ENCODE measurements at places on chromosomes 3 and 15. TPM values are rescaled to one million over a fixed set of nuclear protein-coding genes. Genes with fewer than 3 reads are reported as not detected.

DNA sequence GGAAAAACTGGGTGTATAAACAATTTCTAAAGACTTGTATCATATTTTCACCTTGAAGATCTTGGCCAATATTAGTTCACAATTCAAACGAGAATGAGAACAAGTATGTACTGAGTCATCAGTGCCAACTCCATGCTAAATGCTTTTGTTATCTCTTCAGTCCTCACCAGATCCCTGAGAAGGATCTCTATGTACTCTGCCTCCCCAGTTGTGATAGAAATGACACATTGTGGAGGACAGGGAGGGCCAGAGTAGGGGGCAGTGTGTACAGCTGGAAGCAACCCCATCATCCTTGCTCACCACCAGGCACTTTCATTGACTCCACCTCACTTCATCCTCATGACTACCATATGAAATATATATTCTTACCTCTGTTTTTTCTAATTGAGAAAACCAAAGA is 353.7 kb upstream of the SOX2 start:
- no peak overlapping the region for H3K27ac ChIP-seq
- H3K4me1 ChIP-seq, result no peaks in the 10 kb centered on the region
- no peaks in the 10 kb centered on the region for H3K36me3 ChIP-seq
- no peaks in the 10 kb centered on the region for H3K27me3 ChIP-seq
- H3K4me3 ChIP-seq, result no peak overlapping the region

GRCh38 chr3:45985532-45986302 is 9.9 kb downstream of the FYCO1 start:
- H3K4me1 ChIP-seq, result peaks cover 70% of the 10 kb centered on the region
- H3K27ac ChIP-seq, result no peak overlapping the region
- no peak overlapping the region for H3K4me3 ChIP-seq
- peaks cover 85% of the 10 kb centered on the region for H3K36me3 ChIP-seq
- no peaks in the 10 kb centered on the region for H3K27me3 ChIP-seq

DNA sequence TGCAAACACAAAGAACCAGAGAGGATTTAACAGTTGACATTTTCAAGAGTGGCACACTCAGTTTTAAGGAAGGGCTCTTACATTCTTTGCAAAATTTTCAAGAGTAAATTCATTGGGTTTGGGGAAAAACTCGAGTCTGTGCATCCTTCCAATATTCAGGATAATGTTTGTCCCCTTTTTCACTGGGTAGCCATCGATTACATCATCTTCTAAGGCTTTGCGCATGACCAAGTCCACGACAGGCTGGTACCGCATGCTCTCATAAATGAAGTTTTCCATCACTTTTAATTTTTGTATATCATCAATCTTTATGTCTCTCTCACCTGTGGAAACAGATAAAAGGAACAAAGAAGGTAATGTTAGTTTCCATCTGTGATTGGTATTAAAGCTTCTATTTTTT is 117.5 kb upstream of the TNFAIP8L3 start:
- DNase-seq, result no peak
- H3K27me3 ChIP-seq, result peaks cover 36% of the 10 kb centered on the region
- no peaks in the 10 kb centered on the region for H3K4me1 ChIP-seq
- no peaks in the 10 kb centered on the region for H3K36me3 ChIP-seq
- no peak overlapping the region for H3K4me3 ChIP-seq
- no peak overlapping the region for H3K27ac ChIP-seq

DNA sequence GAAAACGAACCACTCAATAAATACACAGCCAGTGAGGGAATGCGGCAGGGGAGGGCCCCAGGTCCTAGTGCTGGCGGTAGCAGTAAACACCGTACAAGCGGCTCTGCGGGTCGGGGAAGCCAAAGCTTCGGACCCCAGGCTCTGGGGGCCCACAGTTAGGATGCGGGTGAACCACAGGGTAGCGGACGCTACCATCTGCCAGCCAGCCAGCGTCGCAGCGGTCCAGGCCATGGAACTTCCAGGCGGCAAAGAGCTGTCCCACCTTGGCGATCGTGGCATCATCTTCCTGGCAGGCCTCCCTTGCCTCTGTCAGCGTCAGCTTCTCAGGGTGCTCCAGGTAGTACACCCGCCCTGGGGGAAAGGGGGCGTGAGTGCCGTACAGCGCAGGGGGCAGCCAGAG is 17.4 kb downstream of the HAPLN3 start:
- H3K27ac ChIP-seq, result no peak overlapping the region
- H3K36me3 ChIP-seq, result peaks cover 9% of the 10 kb centered on the region
- H3K4me3 ChIP-seq, result no peak overlapping the region
- no peak for DNase-seq

DNA sequence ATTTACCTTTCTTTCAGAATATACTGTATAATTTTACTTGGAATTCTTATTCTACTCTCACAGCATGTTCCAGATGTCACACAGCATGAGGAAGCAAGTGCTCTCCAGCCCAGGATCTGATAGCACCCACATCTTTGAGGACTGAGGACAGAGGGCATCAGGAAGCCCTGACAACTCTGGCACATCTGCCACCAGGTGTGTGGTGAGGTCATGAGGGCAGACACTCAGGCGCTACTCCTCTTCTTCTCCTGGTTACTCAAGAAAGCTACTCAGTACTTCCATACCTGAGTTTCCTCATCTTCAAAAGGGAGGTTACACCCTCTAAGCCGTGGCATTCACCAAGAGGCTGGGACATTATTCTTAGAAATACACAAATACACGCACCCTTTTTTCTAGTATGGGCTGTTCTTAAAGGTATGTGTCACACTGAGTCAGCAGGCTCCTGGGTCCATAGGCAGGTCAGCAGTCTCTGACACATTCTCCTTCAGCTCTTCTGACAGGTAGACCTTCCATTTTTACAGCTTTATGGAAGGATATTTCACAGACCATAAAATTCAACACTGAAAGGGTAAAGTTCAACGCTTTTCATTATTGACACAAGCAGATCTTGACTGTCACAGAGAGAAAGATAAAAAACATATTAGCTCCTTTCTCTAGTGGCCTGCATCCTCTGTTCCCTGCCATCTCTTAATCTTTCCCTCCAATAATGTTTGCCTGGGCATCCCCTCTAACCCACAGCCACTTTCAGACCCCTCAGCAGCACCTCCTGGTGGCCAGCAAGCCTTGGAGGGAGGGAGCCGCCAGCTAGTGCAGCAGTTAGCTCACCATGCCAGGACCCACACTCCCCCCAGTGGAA is 103.2 kb upstream of the TJP1 start:
- no peak overlapping the region for H3K4me3 ChIP-seq
- peaks cover 3% of the 10 kb centered on the region for H3K27me3 ChIP-seq
- H3K4me1 ChIP-seq, result no peaks in the 10 kb centered on the region
- no peak for DNase-seq

DNA sequence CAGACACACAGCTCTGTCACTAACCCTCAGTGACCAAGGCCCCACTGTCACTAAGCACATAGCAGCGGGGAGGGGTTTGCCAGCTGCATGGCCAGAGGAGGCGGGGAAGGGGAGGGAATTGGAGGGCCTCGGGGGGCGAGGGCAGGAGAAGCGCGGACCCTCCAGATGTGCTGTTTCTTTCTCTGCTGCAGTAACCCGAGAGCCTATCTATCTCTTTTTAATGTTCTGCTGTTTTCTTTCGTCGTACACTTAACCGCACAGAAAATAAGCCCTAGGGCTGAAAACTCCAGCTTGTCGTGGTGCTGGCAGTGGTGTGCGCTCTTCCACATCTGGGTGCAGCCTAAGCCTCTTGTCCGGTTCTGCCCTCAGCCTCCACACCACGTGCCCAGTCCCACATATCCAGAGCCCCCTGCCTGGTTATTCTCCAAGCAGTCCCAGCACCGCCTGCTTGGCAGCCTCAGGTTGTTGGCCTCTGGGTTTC is 51.1 kb downstream of the BDH1 start:
- H3K4me1 ChIP-seq, result no peaks in the 10 kb centered on the region
- H3K4me3 ChIP-seq, result no peak overlapping the region
- no peaks in the 10 kb centered on the region for H3K36me3 ChIP-seq
- no peaks in the 10 kb centered on the region for H3K27me3 ChIP-seq

- H3K27me3 ChIP-seq, result peaks cover 12% of the 10 kb centered on the region
- no peaks in the 10 kb centered on the region for H3K36me3 ChIP-seq
- no peak overlapping the region for H3K27ac ChIP-seq
- no peak overlapping the region for H3K4me3 ChIP-seq
Measured at GRCh38 chr15:36497901-36498300, 81.5 kb upstream of the CDIN1 start.

GRCh38 chr3:197031315-197032285 is 2.0 kb upstream of the MELTF start:
- peak overlapping the region; percentile 44 for H3K27ac ChIP-seq
- H3K36me3 ChIP-seq, result peaks cover 2% of the 10 kb centered on the region
- H3K4me3 ChIP-seq, result peak overlapping the region; percentile 18
- peaks cover 27% of the 10 kb centered on the region for H3K4me1 ChIP-seq
- H3K27me3 ChIP-seq, result peaks cover 7% of the 10 kb centered on the region

DNA sequence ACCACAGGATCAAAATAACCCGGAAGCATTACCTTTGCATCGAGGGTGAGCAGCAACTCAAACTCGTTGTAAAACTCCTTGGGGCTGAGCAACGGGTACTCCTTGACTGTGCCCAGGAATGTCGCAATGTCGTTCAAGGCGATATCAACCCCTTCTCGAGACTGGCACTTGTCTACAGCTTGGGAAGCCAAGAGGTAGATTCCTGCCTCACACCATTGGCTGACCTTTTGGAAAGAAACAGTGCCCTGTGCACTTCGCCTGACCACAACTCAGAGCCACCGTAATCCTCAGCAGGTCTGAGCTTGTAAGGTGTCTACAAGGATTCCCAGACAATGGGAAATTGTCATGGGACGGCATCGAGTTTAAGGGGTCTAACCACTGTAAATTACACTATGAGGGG is 43.9 kb downstream of the B3GNT5 start:
- H3K27me3 ChIP-seq, result no peaks in the 10 kb centered on the region
- H3K36me3 ChIP-seq, result peaks cover 9% of the 10 kb centered on the region
- H3K4me3 ChIP-seq, result no peak overlapping the region
- no peak for DNase-seq
- H3K27ac ChIP-seq, result no peak overlapping the region

GRCh38 chr15:83380682-83381081 is 66.5 kb upstream of the SH3GL3 start:
- no peak overlapping the region for H3K27ac ChIP-seq
- no peaks in the 10 kb centered on the region for H3K36me3 ChIP-seq
- H3K4me3 ChIP-seq, result no peak overlapping the region

DNA sequence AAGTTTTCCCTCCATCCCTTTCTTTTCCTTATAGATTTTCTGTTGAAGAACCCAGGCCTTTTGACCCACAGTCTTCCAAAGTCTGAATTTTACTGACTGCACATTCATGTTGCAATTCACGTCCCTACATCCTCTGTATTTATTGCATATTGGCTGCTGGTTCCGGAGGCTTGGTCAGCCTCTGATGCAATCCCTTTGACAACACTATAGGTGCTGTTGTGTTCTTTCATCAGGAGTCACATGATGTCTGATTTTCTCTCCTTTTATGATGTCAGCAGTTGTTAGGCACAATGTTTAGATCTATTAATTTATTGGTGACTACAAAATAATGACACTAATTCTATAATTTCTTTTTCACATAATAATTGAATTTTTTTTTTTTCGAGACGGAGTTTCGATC is 8.7 kb downstream of the CYP1A1 start:
- no peaks in the 10 kb centered on the region for H3K27me3 ChIP-seq
- H3K36me3 ChIP-seq, result no peaks in the 10 kb centered on the region
- H3K27ac ChIP-seq, result no peak overlapping the region
- H3K4me3 ChIP-seq, result no peak overlapping the region
- DNase-seq, result no peak

DNA sequence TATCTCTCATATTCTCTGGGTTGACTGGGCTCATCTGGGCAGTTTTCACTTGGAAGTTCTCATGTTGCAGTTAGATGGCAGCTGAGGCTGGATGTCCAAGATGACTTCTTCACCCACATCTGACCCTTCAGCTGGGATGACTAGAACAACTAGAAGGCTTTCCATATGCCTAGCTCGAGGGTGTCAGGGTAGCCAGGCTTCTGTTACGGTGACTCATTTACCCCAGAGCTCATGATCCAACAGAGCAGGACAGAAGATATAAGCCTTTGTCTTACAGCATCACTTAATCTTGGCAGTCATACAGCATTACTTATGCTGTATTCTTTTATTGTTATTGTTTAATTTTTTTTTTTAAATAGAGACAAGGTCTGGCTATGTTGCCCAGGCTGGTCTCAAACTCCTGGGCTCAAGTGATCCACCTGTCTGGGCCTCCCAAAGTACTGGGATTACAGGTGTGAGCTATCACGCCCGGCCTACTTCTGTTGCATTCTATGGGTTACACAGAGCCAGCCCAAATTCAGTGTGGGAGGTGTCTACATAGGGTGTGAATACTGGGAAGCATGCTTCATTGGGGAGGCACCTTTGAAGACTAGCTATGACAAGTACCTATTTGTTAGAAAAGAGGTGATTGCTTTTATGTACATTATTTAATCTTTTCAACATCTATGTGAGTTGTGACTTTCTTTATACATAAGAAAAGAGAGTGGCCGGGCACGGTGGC is 10.7 kb downstream of the HMCES start:
- peaks cover 51% of the 10 kb centered on the region for H3K36me3 ChIP-seq
- H3K27me3 ChIP-seq, result no peaks in the 10 kb centered on the region
- H3K4me3 ChIP-seq, result no peak overlapping the region
- DNase-seq, result no peak

DNA sequence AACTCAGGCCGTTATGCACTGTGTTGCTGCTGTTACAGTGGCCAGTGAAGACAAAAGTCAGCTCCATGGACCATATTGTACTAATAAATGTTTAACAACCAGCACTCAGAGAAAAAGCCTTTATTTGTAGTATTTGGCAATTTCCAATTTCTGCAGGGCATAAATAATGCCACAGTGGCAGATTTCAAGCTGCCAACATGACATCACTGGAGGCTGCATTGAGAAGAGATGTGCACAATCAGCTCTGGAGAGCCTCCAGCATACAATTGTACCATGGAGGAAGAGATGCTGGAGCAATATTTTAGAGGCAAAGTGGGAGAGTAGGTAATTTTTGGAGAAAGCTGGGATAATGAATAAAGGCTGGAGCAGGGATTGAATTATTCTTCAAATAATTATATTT is 9.7 kb upstream of the ALCAM start:
- no peaks in the 10 kb centered on the region for H3K36me3 ChIP-seq
- no peak for DNase-seq
- H3K27ac ChIP-seq, result no peak overlapping the region
- H3K4me1 ChIP-seq, result peaks cover 7% of the 10 kb centered on the region
- no peak overlapping the region for H3K4me3 ChIP-seq

DNA sequence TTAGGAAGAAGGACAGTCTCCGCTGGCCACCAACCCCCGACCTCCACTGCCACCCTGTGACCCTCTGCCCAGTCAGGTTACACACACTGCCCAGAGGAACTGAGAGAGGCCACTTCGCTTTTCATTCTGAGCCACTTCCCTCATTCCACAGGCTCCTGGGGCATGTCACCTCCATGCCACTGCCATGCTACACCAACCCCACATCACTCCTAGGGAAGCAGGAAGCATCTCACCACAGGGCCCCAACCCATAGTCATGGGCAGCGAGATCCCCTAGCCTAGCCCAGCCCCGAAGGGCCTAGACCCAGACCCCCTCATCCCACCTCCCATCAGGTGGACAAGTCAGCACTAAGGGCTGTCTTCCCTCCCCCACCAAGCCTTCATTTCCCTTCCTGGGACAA is 1.4 kb downstream of the PLCB2 start:
- no peak for DNase-seq
- peaks cover 2% of the 10 kb centered on the region for H3K27me3 ChIP-seq

The HDDC3 gene
- 37.6 TPM for total RNA-seq

The SLC35G2 gene
- 0.80 TPM for total RNA-seq

The BCHE gene
- not detected for total RNA-seq

The MLF1 gene
- 1.0 TPM for total RNA-seq

The TMC3 gene
- not detected for total RNA-seq

The PLA1A gene
- not detected for total RNA-seq

The SPTBN5 gene
- total RNA-seq, result 1.6 TPM

The ITIH4 gene
- 16.2 TPM for total RNA-seq

The ICE2 gene
- total RNA-seq, result 56.9 TPM

The LRRC34 gene
- 6.0 TPM for total RNA-seq

The DISP2 gene
- total RNA-seq, result 0.18 TPM

The SNAPC5 gene
- total RNA-seq, result 17.2 TPM

The RARRES1 gene
- not detected for total RNA-seq
